NCI-H187 (cell line): ENCODE measurements at places on chromosomes 2 and 18.

DNA sequence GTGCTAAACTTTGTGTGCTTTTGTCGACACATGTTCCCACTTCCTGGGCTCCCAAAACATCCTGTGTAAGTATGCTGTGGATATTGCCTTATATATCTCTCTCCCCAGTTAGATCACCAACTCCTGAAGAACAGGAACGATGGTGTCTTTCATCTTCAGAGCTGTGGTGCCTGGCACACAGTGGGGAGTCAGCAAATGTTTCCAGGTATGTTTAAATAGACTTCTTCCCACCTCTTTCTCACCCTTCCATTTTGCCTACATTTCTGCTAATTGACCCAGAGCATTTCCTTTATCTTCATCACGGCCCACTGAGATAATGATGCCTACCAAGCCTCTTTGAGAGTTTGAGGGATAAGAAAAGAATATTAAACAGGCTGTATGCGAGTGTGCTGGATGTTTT, 60.7 kb downstream of the RND3 start:
- DNase-seq = no peak

- no peak for DNase-seq
Observed at GRCh38 chr18:62610701-62611411, 88.0 kb downstream of the ZCCHC2 start.

- no peak for DNase-seq
Observed at GRCh38 chr2:15944325-15945017, 4.1 kb downstream of the MYCN start.

DNA sequence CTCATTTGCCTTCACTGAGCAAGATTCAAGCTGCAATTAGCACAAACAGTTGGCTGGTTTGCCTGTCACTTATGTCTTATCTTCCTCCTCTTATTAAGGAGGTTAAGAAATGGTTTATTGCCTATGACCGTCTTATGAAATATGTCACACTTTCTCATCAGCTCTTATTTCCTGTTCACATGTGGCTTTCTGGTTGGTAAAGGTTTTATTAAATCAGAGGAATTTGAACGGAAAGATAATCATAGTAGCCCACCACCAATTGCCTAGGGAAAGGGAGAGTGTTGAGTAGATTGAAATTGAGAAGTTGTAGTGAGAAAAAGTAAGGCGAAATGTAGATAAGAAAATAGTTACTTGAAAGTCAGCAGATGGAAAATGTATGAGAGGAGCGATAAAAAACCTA, 4.2 kb upstream of the IL1R1 start:
- DNase-seq = no peak

DNA sequence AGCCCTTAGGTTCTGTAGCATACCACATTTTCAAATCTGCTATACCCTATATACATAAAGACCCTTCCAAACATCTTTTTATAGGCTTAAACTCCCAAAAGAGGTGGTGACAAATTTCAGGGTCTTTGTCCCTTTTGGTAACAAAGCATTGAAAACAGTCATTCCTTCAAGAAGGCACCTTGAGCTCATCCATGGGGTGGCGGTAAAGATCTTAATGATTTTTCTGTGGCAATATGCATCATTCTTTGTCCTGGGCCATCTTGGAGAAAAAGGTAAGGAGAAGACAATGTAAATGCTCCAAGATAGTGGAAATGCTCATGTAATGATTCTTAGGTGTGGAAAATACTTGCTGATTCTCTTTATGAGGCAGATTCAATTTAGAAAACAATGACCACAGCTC, 890.5 kb downstream of the CNTNAP5 start:
- no peak for DNase-seq

GRCh38 chr2:33644215-33644614, 45.1 kb upstream of the FAM98A start:
- no peak for DNase-seq

DNA sequence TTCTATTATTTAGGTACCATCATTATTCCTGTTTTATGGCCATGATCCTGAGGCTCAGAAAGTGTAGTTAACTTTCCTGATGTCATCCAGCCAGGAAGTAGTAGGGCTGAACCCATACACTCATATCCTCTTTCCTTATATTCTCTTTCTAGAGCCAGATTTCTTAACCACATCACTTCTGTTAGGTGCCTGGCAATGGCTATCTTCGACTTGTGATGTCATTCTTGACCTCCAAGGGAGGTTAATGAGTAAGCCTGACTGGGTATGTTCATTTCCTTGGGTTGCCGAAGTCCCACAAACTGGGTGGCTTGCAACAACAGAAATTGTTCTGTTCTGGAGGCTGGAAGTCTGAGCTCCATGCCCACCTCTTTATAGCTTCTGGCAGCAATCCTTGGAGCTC, 43.4 kb downstream of the ITGB6 start:
- no peak for DNase-seq

DNA sequence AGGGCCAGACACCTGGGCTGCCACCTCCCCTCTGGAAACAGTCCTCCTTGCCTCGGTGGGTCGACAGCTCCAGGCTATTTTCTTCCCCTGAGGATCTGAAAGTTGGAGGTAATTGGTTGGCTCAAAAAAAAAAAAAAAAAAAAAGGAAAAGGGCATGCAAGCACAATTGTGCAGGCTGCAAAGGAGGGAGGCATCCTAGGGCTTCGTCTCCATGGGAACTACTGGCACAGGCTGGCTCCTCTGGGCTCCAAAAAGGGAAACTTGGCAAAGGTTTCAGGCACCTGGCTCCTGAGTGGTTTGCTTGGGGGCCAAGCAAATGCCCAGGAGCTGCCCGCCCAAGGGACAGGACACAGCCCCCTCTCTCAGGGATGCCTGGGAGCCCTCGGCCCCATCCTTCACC, 1.1 kb upstream of the KCNIP3 start:
- no peak for DNase-seq

DNA sequence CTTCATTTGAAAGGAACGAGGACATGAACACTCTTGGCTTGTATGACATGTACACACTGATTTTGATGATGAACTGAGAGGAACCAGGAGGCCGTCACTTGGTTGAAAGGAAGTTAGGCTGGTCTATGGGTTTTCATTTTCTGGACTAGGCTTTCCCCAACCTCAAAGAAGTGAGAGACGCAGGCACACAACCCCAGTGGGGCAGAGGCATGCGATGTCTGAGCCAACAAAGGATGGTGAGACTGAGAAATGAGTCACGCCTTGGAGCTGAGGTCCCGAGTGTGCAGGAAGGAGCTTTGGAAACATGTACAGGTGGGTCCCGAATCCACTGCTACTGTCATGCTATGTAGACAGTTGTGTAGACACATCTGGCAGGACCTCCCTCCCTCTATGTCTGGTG, 24.1 kb downstream of the SIGLEC15 start:
- no peak for DNase-seq

DNA sequence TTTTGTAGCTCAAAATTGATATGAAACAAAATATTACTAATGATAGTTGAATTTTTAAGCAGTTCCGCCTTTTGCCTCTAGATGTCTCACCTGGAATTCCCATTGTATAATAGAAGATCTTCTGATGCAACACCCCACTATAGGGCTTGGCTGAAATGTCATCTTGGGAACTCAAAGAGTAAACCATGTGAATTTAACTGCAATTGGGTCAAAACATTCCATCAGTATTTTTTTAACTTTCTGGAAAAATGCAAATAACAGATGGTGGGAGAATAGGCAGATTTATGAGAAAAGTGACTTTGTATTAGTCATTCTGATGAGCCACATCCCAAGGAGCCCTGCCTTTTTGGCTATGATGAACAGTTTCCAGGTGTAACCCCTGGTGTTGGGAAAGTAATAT, 489.9 kb downstream of the NYAP2 start:
- no peak for DNase-seq

- DNase-seq = no peak
Observed at GRCh38 chr2:106332054-106332453, 136.2 kb downstream of the RGPD3 start.

GRCh38 chr18:44520981-44521667, 159.6 kb upstream of the SETBP1 start:
- no peak for DNase-seq

DNA sequence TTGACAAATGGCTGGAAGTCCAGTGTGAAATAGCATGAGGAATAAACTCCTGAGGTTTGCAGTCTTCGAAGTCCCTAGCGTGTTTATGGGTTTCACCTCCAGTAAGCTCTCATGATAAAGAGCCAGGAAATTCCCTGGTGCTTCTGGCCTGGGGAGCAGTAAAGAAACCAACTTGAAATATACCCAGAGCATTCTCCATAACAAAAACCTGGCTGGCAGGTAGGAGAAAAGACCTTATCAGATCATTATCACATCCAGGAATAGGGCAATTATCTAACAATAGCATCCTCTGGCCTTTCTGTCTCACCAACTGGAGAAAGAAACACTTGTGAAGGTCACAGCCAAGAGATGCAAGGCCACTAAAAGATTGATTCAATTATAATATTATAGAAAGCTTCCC, 513.6 kb upstream of the LRRTM4 start:
- no peak for DNase-seq

- no peak for DNase-seq
Observed at GRCh38 chr2:233814056-233814835, 36.1 kb downstream of the MROH2A start.

- DNase-seq = no peak
Observed at GRCh38 chr2:158989165-158989564, 20.7 kb downstream of the TANC1 start.

DNA sequence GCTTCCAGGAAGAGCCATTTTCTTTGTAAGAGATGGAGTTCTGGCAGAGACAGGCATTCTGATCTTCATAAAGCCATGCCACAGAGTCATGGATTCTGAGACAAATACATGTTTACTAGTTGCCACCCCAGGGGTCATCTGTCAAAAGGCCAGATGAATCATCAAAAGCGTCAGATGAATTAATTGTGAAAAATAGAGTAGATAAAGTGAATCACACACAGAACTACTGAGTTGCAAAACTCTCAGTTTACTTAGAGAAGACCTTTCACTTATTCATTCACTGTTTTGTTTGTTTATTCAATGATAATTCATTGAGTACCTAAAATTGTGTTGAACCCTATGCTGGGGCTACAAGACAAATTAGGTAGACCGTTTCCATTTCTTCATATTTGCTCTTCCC, 157.7 kb upstream of the SERPINE2 start:
- DNase-seq = no peak

GRCh38 chr18:55487997-55488396, 100.0 kb downstream of the TCF4 start:
- DNase-seq = no peak

DNA sequence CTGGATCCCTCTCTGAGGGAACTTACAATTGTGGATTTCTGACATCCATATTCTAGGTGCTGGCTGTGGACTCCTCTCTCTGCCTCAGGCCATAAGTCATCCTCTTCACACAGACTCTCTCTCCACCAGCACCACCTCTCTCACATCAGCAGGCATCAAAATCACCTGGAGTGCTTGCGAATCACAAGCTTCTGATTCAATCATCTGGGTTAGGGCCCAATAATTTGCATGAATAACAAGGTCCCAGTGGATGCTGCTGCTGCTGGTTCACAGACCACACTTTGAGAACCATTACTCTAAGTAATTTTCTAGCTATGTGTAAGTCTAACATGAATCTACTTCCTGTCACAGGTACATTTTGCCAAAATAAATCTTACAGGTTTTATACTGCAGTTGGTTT, 214.9 kb downstream of the DSEL start:
- DNase-seq = no peak

DNA sequence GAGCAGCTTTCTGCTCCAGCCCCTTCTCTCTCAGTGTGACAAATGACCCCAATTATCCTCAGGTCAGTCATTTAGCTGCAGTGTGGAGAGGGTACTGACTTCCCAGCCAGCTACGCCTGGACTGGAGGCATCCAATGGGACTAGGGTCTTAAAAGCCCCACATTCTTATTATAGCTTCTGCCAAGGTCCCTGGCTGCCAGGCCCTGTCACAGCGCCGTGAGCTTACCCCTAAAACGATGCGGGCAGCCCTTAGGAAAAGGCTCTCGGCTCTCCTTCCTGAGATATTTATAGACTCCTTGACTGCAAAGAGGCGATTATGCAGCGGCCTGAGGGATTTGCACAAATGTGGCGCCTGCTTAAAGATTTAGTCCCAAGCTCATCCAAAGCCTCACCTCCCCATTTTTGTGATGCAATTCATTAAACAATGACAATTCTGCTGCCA, 69.2 kb upstream of the EDAR start:
- no peak for DNase-seq

DNA sequence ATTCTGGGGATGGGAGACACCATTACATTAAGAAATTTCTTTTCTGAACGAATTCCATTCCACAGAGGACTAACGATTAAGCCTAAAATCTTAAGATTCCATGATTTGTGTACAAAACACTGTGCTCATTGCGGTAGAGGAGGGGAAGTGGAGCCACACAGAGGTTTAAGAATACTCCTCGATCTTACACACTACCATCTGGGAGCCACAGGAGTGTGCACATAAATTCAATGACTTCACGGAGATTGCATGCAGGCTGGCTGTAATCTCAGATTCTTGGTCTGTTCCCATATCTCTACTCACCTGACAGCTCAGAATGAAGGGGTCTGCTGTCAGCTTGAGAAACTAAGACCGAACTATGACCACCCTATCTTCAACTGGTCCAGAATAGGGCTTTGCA, 762 bp downstream of the VPS4B start:
- no peak for DNase-seq

DNA sequence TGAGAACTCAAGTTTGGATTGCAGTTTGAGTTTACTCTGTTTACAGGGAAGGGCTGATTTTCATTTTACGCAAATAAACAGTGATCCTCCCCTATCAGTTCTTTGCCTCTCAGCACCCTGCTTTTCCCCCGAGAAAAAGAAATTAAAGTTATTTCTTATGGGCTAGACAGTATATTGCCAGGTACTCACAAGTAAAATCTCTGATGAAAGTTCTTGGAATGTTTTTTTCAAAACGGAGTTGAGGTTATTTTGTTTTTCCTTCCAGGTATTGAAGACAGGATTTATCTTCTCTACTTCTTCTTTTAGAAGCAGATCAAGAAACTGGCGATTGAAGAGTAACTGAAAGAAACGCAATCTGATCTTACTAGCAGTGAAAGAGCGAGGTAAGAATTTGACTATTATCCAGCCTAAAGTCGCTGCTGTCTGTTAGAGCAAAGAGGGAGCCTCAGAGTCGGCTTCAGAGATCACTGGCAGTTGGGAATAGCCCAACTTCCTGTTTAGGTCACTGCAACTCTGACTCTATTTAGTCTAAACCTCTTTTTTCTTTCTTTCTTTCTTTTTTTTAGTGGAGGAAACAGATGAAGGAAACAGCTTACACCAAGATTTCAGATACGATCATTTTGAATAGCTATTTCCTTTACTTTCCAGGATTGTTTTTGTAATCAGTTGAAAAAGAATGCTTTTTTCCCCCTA, at the start of gene TFPI:
TSS of gene TFPI (minus strand) at position 425 of the 693 bp plus-strand sequence. CDS start 50,667 bp downstream, outside the sequence.
- DNase-seq = no peak

GRCh38 chr2:72744049-72744448, 81.8 kb downstream of the EXOC6B start:
- DNase-seq = no peak

- no peak for DNase-seq
Observed at GRCh38 chr2:213306316-213306942, 22.2 kb downstream of the SPAG16 start.
